ENCODE measurements at places on chromosomes 6 and 20.

DNA sequence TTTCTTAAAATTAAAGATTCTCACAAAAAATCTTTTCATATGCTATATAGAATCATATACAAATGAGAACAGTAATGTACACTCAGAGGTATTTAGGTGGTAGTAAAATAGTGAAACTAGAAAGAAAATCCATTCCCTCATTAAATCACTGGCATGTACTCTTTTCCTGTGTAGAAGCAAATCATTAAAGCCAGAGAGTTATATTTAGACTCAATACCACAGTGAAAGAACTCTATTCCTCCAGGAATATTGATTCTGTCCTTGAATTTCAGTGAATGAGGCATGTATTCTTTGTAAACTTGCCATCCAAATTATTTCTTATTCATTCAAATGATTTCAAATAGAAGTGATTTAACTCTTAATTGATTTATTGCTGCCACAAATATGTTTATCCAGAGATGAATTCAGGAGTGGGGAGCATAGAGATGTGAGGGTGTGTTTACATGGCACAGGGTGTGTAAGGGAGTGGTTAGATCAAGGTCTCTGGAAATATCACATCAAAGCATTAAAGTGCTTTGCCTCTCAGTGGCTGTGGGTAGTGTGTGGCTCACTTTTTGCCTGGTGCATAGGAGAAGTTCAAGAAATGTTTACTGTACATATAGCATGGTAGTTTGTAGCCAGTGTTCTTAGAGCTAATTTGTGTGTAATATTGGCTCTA, 141.2 kb downstream of the FAM83B start:
- no peak for DNase-seq

DNA sequence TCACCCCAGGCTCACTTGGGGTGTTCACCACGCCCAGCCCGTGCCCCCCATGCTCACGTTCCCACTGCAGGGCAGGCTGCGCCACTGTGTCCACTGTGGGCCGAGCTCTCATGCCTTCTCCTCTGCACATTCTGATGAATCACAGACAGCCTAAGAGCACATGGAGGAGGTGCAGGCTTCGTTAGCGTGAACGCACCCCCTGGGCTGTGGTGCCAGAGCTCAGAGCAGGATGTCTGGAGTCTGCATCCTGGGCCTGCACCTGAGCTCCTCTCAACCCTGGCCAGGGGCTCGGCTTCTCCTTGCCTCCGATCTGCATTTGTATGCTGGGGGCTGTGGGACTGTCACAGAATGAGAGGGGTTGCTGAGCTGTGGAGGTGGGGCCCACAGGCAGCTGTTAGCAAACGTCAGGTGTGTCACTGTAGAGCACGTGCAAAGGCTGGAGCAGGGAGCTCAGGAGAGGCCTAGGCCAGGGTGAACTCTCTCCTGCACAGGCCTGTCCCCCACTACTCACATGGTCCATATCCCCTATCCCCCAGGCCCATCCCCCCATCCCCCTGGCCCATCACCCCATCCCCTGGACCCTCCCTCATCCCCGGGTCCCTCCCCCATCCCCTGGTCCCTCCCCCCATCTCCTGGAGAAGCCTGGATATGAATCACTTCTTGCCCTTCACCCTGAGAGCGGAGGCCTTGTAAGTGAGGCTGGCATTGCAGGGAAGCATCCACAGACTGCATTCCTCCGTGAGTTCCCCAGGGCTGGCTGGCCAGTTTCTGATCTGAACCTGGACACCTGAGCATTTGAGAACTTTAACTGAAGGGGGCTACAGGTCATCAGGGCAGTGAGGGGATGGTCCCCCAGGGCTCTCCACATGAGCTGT, 309.5 kb downstream of the TAF4 start:
- no peak for DNase-seq

DNA sequence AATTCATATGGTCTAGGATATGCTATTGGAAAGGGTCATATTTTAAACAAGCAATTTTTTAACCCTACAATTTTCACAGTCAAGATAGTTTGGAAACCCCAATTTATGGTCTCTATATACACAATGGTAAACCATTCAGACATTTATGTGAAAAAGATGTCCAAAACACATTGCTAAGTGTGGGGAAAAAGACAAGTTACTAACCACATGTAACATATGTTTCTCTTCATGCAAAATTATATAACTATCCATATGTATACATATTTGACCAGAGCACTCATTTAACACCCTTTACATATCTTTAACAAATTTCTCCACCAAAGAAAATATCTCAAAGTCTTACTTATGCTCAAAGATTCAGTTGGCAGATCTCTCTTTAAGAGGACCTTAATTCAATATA, 110.6 kb downstream of the RNGTT start:
- no peak for DNase-seq

DNA sequence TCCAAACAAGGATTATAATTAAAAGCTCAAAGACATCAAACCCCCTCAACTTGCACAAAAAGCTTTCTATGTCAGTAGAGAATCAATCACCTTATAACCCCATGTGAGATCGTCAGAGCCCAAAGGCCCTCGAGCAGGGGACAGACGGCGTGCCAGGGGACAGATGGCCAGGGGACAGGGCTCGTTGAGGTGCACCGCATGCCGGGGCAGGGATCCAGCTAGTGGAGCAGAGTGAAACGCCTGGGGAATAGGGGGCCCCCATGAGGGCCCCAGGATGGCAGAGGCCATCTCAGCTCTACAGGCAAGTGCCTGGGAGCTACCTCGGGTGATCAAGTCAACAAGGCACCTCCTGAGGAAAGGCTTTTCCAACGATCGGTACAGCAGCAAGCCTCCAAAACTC, 28.6 kb downstream of the DIDO1 start:
- no peak for DNase-seq

GRCh38 chr6:73951183-73951582, 255.2 kb downstream of the CD109 start:
- no peak for DNase-seq

DNA sequence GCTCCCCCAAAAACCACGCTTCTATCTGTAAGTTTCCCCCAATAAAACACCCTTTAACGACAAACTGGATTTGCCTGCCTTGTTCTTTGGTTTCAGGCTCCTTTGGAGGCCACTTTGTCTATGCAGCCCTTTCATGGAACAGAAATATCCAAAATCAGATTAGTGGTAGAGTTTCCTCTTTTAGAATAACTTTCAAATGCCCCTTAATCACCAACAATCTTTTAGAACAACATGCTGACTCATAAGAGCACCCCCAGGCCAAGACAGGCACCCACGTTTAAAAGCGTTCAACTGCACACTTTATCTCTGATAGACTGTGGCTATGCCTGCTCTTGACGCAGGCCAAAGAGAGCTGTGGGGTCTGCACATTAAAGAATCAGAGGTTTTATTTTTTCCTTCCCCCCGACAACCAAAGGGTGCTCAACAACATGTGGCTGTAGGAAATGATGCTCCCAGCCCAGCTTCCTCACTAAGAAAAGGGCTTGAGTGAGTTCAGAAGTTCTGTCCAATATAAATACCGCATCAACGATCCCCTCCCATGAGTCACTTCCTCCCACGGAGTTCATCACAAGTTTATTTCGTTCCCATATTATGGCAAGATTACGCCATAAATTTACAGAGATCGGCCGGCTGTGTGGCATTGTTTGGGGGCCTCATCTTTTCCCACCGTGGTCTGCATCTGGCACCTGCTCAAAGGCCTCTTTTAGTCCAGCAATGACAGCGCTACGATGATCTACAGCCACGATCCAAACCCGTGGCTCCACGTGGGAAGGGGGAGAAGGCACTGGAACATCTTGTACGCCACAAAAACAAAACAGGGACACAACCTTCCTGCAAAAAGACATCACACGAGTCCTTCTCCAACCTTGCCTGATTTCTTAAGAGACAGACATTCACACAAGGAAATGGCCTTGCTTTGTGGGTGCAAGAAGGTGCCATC, 88.8 kb upstream of the NFATC2 start:
- no peak for DNase-seq

GRCh38 chr20:49935746-49936152, 448 bp upstream of the RNF114 start:
- DNase-seq, result no peak

- DNase-seq, result no peak
These were observed 270.3 kb downstream of the NKAIN2 start for GRCh38 chr6:124073820-124074587.

DNA sequence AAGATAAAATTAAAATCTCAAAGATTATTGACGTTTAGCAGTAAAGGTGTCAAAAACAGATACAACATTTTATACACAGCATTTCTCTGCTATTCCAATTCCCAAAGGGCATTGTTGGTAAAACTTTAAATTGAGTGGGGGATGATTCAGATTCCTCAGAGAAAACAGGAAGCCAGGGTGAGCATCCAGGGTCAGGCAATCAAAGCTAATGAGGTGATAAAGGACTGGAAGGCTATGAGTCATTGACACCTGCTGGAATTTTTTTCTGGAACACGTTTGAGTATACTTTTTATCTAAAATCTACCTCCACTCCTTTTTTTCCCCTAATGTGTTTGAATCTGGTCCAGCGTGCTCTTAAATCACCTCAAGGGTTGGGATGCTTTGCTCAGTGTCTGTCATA, 52.2 kb downstream of the FKBP1C start:
- DNase-seq, result no peak

- no peak for DNase-seq
These were observed 2.6 kb downstream of the UBE2V1 start for GRCh38 chr20:50110141-50111047.

- no peak for DNase-seq
These were observed 10.5 kb upstream of the RNF8 start for GRCh38 chr6:37343248-37343647.

- DNase-seq, result no peak
These were observed 396.1 kb downstream of the PLCB1 start for GRCh38 chr20:8527998-8528723.

- no peak for DNase-seq
These were observed 83.5 kb downstream of the CTNNBL1 start for GRCh38 chr20:37777012-37777950.

- no peak for DNase-seq
These were observed 96.2 kb upstream of the RNF217 start for GRCh38 chr6:124866040-124866439.

DNA sequence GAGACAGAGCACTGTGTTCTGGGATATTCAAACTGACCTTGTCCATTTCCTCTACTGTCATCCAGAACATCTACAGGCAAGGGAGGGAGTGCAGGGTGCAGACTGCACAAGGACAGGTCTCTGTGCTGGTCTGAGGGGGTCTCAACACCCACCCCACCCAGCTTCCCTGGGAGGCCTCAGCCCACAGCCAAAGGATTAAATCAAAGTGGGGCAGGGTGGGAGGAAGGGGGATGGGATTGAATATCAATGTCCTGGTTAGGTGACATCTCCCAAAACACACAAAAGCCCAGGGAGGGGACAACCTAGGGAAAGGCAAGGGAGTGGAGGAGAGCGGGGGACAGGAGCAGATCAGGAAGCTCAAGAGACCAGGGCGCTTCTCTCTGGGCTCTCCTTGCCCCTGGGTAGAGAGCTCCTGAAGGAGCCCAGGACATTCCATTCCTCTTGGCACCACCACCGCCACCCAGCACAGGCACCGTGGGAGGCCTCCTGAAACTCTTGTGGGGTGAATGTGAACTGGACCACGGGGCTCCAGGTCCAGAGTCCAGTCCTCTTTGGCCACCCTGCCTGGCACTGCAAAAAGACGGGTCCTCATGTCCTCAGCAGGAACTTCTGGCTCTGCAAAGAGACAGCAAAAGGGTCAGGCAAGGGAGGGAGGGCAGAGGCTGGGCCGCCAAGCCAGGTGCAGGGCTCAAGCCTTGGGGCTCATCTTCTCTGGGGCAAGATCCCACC, 73.9 kb downstream of the JPH2 start:
- DNase-seq, result no peak

All from activated T-cell treated with anti-CD3 and anti-CD28 coated beads for 24 hours (primary cell).